Activated effector memory CD4-positive, alpha-beta T cell treated with Interleukin-2 at 50 U/mL for 16 hours (primary cell): ENCODE measurements at places on chromosomes 4 and X.

DNA sequence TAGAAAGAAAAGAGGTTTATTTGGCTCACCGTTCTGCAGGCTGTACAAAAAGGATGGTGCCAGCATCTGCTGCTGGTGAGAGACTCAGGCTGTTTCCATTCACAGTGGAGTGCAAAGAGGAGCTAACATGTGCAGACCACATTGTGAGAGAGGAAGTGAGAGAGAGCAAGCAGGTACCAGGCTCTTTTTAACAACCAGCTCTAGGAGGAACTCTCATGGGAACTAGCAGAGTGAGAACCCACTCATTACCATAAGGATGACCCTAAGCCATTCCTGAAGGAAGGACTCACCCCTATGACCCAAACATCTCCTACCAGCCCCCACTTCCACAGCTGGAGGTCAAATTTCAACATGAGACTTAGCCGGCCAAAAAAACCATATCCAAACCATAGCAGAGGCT is 158.6 kb upstream of the ADGRL3 start:
- DNase-seq, result no peak

GRCh38 chr4:85430697-85431096 is 44.3 kb upstream of the ARHGAP24 start:
- no peak for DNase-seq

GRCh38 chr4:57270346-57270745 is 160.2 kb upstream of the IGFBP7 start:
- no peak for DNase-seq

DNA sequence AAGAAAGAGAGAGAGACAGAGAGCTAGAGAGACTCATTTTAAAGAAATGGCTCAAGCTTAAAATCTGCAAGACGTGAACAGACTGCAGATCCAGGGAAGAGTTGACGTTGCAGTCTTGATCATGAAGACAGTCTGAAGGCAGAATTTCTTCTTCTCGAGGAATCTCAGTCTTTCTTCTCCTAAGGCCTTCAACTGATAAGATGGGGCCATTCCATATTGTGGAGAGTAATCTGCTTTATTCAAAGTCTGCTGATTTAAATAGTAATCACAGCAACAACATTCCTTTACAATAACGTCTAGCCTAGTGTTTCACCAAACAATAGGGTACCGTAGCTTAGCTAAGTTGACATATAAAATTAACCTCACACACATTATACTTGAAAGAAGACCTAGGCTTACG is 208.4 kb upstream of the ADAMTS3 start:
- no peak for DNase-seq

DNA sequence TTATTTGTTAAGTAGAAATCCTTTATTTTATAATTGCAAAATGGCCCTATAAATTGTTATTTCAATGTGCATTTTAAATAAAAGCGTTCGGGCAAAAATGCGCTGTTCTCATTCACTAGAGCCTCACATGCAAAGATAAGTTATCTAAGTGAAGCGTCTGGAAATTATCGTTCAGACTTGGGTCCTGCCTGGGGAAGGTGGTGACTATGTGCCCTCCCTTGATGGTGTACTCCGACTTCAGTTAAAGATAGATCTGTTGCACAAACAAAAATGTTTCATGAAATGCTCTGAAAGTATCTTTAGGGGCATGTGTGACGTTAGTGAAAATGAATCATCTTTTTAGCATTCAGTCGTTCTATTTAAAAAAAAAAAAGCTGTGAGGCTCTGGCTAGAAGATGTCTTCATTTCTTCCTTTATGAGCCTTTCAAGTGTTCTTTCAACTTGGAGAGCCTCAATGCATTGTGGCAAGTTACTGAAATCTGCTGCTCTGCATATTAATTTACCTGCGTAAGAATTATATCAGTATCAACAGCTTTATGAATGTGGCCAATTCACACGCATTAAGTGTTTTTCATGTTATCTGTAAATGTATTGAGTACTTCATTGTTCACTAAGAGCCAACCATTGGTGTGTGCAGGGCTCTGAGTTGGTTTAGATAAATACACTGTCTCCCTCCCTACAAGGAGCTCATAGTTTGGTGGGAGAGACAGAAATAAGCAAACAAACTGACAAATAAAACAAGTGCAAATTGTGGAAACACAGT is 83.0 kb downstream of the AFF1 start:
- no peak for DNase-seq

DNA sequence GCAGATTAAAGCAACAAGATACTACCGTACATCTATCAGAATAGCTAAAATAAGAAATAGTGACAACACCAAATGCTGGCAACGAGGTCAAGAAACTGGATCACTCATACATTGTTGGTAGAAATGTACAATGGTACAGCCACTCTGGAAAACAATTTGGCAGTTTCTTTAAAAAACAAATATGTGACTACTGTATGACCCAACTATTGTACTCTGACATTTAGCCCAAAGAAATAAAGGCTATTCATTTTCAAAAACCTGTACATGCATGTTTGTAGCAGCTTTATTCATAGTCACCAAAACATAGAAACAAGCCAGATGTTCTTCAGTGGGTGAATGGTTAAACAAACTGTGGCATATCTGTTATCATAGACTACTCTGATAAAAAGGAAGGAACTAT is 8.2 kb downstream of the CLCN3 start:
- DNase-seq, result no peak

- DNase-seq, result no peak
Measured at GRCh38 chrX:39764441-39764914, 333.3 kb downstream of the BCOR start.

DNA sequence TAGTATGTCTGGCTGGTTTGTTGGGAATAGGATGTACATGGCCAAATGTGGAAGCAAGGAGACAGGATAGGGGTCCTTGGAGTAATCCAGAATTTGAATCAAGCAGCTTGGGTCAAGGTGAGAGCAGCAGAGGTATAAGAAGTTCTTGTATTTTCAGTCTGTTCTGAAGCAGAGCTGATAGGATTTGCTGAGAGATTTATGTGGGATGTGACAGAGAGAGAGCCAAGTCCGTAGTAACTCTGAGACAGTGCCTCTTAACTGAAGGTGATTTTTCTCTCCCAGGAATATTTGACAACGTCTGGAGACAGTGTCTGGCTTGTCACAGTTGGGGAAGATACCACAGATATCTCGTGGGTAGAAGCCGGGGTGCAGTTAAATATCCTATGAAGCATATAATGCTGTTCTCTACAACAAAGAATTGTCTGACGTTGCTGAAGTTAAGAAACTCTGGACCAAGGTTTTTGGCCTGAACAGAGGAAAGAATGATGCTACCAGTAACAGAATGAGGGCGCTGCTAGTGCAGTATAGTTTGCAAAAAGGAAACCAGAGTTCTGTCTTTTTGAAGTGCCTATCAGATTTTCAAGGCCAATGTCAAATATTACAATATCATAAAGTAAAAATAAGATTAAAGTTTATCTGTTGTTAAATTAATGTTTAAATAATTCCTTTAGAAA is 184.0 kb downstream of the ARHGAP24 start:
- no peak for DNase-seq
